ENCODE measurements at places on chromosomes 3 and 15.

- DNase-seq, result no peak
These were observed 852.4 kb downstream of the TUSC7 start for GRCh38 chr3:117562000-117562399.

DNA sequence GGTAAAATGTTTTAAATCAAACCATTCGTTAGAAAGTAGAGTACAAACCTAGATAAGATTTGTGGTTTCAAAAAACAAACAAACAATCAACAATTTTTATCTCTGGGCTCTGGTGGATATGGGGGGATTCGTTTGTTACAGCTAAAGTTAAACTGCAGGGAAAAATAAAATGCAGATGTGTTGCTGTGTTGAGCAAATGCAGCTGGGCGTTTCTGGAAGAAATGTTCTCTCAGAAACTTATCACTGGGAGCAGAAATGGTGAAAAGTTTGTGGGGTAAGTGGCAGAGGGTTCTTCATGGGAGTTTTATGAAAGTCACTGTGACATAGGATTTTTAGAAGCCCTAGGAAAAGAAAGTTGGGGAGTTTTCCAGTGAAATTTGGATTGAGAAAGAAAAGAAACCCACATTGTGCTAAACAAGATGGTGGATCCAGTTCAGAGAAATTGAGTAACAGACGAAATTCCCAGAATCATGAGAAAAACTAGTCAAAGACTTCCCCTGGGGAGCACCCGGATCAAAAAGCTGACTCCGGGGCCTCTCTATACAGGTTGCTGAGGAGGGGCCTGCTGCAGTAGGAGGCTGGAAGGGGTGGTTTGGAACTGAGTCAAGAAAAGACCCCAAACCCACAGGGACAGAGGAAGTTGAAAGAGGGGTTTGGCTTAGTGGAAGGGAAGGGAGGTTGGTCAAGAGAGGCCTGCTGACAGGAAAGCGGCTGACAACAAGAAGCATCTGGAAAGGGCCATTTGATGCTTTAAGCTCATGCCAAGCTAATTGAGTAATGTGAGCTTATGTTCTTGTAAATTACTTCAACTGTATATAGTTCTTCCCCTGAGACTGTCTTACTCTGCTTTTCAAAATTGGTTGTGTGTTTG is 108.7 kb downstream of the RARB start:
- no peak for DNase-seq

DNA sequence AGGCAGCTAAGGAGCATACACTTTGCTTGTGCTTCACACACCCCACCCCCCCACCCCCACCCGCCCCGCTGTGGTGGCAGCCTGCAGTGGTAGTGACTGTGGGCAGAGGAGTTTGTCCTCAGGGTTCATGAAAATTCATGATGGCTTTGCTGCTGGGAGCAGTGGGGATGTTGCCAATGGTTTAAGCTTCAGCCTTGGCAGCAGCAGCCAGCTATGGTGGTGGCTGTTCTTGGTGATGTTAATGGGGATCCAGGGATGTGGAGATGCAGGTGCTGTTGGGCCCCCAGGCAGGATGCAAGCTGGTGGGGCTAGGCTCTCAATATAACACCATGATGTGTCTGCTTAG is 55.8 kb downstream of the TNFAIP8L3 start:
- DNase-seq, result no peak

- no peak for DNase-seq
These were observed 310.4 kb downstream of the ERC2 start for GRCh38 chr3:56157693-56158362.

- DNase-seq, result no peak
These were observed 60.2 kb downstream of the CNTN4 start for GRCh38 chr3:2158828-2159227.

DNA sequence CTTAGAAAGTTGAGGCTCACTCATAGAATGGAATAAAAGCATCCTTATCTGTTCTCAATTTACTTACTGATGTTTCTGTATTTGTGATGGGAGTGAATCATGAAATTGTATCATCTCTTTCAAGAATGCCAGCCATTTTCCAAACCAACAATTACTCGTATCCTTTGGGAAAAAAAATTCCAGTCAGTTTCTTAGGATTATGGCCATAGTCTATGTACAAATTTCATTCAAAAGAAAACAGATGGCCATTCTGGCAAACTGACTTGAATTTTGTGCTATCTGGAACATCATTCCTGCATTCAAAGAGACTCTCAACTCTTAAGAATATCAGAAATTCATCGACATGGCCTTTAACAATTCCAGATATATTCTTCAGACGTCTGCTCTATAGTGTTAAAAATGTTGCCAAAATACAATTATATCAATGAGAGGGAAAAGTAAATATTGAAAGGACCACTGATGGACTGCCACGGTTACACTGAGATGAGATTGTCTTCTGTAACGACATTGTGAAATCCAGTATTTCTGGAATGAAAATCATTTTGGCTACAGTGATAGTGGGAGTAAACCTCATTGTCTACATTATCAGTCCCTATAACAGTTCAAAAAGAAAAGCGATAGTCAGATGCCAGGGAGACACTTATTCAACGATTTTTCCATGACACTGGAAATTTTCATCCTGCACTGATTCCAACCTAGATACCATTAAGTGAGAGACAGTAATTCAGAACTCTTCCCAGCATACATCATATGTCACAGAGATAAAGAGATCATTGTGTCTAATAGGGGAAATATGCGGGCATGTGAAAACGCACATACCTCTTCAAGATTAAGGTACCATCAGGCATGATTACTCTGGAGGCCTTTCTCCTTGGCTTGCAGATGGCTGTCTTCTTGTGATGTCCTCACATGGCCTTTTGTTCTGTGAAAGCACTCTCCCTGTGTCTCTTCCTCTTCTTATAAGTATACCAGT is 953.8 kb upstream of the ALCAM start:
- DNase-seq, result no peak

All from HEK293T (cell line).